GM04504 (cell line): ENCODE measurements at places on chromosomes 7 and 10.

GRCh38 chr7:37635346-37635745, 48.2 kb upstream of the GPR141 start:
- no peak for DNase-seq

- no peak for DNase-seq
Observed at GRCh38 chr7:36076074-36076473, 77.0 kb upstream of the EEPD1 start.

- no peak for DNase-seq
Observed at GRCh38 chr7:27277628-27278027, 35.0 kb downstream of the EVX1 start.

GRCh38 chr10:110273474-110273873, 31.2 kb downstream of the SMNDC1 start:
- DNase-seq: peak; percentile 43

DNA sequence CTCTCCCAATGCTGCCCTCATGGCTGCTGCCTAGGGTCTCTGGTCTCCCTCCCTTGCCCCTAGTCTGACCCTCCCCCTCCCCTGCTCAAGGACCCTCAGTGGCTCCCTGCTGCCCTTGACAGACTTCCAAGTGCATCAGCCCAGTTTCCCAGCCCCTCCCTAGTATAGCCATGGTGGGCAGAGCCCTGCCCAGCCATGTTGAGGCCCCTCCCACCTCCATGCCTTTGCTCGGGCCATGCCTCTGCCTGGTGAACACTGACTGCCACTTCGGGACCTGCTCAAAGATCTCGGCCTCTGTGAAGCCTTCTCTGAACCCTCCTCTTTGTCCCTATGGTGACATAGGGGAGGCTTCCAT, 73.2 kb downstream of the MYL10 start:
- no peak for DNase-seq

GRCh38 chr10:90707657-90708056, 150.2 kb downstream of the HTR7 start:
- DNase-seq: no peak

GRCh38 chr7:5414916-5415315, 8.7 kb downstream of the TNRC18 start:
- DNase-seq: no peak

GRCh38 chr7:97126483-97127171, 9.1 kb downstream of the SDHAF3 start:
- no peak for DNase-seq

GRCh38 chr7:70595755-70596597, 536.0 kb upstream of the GALNT17 start:
- DNase-seq: no peak

DNA sequence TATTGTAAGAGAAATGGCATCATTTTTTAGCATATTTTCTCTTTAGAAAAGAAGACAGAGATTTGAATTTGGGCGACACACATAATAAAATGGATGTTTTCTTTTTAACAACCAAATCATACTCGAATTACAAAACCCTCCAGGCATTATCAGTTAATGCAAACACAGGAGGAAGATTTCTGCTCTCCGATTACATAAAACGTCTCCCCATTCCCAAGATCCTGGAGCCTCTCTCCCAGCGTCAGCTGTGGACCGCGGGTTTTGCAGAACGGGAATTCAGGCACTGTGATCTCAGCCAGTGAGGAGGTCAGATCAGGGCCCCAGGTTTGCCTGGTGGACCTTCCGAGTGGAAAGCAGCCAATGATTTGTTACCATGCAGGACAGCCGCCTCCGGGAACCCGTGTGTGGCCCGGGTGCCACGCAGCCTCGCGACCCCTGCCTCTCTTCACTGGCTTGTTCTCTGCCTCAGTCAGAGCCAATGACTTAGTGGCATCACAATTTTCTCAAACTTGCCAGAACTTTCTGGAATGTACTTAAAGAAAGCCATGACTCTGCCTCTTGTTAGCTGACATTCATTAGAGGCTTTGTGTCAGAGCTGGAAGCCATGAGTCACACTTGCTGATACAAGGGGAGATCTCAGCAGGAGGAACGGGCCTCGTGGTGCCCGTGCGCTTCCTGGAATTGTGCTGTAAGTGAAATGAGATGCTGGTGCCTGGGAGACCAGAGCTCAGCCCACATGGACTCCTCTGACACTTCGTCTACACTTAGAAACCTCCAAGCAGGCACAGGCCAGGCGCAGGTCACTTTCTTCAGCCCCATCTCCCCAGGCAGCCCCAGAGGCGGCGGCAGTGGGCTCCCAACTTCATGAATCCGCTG, 246.1 kb downstream of the KLF6 start:
- DNase-seq: peak; percentile 86

DNA sequence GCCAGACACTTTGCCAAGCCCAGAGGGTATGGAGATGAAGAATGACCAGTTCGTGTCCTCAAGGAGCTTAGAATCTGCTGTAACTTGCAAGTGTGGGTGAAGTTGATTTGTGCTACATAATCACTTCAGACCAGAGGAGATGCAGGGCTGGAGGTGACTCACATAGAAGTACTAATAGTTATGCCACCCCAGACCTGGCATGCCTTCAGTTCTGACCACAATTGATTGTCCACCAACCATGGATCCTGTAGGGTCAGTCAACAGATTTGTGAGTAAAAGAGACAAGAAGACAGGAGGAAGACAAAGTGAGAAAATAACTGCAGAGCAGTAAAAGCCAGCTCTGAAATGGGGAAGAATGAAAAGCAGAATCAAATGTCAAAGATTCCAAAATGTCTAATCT, 51.2 kb upstream of the BMPER start:
- DNase-seq: peak; percentile 54

- DNase-seq: no peak
Observed at GRCh38 chr7:44602576-44602910, 3.9 kb upstream of the OGDH start.

DNA sequence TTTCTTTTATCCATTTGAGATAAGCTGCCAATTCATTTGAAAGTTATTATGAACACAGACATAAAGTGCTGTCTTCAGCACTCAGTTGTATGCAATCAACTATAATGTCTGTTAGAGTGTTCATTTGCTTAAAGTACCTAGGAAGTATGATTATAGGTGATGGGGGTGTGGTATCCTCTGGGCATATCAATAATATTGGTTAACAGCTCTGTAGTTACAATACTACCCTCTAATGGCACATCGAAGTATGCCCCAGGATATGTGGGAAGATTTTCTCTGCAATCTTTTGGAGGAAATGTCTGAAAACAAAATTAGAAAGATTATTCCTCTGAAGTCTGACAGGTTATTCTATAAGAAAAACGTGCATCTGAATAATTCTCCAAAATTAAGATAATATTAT, 429.7 kb downstream of the ARL4A start:
- DNase-seq: no peak

- no peak for DNase-seq
Observed at GRCh38 chr10:132391676-132392020, 5.4 kb upstream of the PWWP2B start.

- no peak for DNase-seq
Observed at GRCh38 chr7:130365088-130365487, 15.2 kb upstream of the CPA1 start.

GRCh38 chr10:4633776-4634175, 192.2 kb upstream of the AKR1E2 start:
- DNase-seq: no peak

GRCh38 chr7:44621750-44622103, 15.3 kb downstream of the OGDH start:
- DNase-seq: no peak

GRCh38 chr7:31023877-31024276, 28.2 kb upstream of the ADCYAP1R1 start:
- no peak for DNase-seq

- DNase-seq: peak; percentile 86
Observed at GRCh38 chr7:32586291-32587221, 91.3 kb downstream of the AVL9 start.

DNA sequence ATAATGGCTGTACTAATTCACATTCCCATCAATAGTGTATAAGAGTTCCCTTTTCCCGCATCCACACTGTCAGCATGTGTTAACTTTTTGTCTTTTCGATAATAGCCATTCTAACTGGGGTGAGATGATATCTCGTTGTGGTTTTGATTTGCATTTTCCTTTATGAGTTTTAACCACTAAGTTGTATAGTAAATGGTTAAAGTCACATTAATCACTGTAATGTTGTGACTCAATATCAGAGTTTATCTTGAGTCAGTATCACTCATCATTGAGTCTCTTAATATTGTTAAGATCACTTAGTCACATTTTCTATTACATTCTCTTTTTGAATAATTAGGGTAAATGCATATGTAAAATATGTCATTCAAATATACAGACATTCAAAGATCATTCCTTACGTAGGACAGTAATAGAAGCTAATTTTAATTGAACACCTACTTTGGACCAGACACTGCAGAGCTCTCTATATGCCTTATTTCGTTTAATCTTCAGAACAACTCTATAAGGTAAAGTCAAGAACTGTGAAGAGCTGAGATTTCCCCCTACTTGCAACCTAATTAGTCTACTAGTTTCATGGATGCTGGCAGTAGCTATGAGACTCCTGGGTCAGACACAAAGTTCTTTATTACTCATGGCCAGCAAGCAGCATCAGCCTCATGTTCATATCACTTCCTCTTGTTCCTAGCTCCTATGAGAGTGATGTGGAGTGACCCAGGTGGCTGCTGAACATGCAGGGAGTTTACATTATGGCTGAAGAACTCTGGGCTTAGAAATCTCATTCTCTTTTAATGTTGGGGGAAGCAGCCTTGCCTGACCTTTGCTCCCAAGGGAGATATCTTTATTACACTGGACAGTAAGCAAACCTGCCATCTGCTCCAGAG, 30.5 kb downstream of the CREB5 start:
- DNase-seq: no peak

DNA sequence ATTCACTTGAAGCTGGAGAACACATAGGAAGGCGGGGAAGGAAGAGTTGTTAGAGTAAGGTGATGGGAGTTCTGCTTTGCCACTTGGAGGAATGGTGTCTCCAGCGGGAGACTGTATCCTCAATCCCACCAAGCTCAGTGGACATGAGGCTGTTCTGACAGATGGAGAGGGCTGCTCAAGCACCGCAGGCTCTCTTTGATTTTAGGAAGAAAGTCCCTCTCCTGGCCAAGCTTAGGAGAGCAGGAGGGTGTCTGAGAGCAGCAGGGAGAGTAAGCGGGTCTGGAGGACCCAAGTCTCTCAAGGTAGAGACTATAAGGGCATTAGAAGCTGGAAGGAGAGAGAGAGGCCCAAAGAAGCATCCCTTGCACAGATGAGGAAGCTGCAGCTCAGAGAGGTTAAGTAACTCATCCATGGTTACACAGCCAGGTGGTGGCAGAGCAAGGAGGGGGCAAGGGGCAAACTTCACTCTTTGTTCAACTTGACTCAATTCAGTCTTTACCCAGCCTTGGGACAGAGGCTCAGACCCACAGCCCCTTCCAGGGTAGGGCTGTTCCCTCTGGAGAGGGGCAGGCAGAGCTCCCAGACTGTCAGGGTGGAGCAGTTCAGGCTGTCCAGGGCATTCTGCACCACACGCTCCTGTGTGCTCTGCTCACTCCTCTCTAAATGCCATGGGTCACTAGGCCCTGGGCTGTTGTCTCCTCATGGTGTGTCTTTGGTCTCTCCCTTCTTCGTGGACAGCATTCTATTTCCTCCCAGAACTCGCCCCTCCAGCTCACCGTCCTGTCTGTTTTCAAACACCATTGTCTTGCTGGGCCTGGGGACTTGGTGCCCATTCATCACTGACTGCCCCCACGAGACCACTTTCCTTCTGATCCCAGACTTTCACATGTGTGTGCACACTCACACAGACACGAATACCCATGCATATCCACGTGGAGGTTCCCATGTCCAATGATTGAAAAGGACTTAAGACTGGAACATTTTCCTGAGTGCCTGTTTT, 8.9 kb downstream of the CHAT start:
- DNase-seq: no peak

- DNase-seq: no peak
Observed at GRCh38 chr7:17968791-17969715, 28.8 kb upstream of the SNX13 start.
